ENCODE measurements at places on chromosomes 11 and 22.

DNA sequence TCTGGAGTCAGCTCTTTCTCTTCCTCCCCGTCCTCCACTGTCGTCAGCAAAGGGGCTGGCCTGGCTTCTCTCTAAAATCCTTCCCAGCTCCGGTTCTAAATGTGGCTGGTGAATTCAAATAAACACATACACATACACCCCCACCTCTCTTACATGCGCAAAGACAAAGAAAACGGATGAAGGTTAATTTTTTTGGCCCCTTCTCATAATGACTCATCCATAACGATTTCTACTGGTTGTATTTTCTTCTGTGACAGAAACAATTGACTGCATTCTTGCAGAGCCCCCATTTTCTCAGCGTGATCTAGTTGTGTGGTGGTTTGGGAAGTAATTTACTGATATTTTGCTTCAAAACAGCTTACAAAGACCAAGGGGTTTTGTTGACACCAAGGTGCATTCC lies 130.0 kb upstream of the NTM start:
- no peak for DNase-seq

DNA sequence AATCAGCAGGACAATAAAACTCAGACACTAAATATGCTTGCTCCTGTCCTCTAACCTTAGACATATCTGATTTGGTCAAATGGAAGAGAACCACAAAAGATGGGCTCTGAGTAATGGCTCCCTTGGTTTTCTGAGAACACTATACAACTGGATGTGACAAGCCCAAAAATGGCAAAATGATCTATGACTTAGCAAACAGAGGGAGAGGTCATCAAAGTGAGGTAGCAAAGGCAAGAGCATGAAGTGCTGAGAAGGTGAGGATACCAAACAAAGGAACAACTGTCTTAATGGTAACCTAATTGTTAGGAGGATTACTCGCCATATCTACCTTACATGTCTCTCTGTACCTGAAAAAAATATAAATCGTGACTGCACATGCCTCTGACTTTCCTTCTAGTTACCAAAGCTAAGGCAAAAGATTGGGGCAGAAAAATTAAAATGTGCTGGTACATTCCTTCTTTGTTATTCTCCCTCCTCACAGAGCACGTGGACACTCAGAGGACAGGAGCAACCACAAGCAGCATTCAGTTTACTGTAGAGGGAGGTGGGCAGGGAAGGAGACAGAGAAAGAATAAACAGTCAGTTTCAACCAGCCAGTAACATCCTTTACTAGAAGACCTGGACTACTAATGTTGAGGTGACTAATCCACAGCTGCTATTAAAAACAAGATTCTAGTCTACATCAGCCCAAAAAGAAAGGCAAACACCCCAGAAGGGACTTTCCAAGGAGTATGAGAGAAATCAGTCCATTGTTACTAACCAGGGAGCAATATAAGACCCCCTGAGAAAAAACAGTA lies 88.8 kb downstream of the AMBRA1 start:
- no peak for DNase-seq

DNA sequence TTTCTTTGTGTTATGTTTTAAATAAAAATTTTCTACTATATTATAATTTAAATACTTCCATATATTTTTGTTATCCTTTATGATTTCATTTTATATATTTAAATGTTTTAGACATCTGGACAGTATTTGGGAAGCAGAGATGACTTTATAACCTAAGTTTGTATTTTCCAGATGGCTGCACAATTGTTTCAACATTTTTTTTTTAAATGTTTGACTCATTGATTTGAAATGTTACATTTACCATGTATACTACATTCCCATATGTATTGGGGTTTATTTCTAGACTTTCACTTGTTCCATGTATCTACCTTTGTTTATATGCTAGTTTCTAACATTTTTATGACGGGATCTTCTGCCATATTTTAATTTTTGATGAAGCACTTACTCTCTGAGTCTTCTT lies 766.5 kb downstream of the METTL15 start:
- no peak for DNase-seq

DNA sequence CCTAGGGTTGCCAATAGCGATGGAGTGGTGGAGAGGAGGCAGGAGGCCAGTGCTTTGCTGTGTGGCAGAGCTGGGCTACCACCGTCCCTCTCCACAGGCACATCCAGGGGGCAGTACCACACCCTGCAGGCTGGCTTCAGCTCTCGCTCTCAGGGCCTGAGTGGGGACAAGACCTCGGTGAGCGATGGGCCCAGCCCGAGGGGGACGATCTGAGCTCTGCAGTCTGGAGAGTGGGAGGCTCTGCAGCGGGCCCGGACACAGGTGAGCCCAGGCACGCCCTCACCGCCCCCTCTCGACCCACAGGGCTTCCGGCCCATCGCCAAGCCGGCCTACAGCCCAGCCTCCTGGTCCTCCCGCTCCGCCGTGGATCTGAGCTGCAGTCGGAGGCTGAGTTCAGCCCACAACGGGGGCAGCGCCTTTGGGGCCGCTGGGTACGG lies 2.5 kb downstream of the PKP3 start:
- DNase-seq = no peak

DNA sequence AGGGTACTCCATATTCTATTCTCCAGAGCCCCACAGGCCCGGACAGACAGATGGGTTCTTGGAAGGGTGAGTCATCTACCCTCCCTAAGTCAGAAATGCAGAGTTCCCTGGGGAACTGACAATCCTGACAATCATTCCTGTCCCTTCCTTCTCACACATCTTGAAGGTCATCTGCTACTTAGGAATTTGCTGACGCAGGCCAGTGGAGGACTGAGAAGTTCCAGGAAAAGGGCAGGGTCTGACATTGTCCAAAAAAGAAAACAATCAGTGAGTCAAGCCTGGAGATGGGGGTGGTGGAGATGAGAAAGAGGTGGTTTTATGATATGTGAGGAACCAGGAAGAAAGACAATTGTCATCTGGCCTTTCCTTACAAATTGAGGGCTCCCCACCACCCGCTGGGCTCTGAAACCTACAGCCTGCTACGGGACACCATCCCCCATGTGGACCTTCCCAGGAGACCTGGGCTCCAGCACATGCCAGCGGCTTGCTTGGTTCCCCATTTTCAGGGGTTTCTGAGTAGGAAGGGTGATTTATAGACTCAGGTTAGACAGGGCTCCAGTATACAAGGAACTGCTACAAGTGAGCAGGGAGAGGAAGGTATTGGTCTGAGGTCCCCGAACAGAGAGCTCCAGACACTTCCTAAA lies 12.9 kb downstream of the CD59 start:
- DNase-seq = no peak

DNA sequence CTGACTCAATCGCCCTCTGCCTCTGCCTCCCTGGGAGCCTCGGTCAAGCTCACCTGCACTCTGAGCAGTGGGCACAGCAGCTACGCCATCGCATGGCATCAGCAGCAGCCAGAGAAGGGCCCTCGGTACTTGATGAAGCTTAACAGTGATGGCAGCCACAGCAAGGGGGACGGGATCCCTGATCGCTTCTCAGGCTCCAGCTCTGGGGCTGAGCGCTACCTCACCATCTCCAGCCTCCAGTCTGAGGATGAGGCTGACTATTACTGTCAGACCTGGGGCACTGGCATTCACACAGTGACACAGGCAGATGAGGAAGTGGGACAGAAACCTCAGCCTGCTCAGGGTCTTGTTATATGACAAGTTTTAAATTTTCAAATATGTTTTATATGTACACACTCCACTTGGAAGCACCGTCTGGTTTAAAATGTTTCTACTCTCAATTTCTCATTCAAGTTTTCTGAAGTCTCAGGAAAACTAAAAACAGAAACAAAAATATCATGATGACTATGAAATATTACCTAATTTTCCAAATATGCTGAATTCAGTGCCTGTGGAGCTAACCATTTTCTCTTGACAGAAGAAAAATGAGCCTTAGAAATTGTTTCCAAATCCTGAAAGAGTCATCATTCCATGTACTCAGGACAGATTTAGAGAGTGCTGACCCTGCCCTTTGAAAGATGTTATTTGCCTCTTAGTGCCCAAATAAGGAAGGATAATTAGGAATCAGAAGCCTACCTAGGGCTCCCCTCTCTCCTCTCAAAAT lies 48.8 kb upstream of the TOP3B start:
- DNase-seq = no peak

DNA sequence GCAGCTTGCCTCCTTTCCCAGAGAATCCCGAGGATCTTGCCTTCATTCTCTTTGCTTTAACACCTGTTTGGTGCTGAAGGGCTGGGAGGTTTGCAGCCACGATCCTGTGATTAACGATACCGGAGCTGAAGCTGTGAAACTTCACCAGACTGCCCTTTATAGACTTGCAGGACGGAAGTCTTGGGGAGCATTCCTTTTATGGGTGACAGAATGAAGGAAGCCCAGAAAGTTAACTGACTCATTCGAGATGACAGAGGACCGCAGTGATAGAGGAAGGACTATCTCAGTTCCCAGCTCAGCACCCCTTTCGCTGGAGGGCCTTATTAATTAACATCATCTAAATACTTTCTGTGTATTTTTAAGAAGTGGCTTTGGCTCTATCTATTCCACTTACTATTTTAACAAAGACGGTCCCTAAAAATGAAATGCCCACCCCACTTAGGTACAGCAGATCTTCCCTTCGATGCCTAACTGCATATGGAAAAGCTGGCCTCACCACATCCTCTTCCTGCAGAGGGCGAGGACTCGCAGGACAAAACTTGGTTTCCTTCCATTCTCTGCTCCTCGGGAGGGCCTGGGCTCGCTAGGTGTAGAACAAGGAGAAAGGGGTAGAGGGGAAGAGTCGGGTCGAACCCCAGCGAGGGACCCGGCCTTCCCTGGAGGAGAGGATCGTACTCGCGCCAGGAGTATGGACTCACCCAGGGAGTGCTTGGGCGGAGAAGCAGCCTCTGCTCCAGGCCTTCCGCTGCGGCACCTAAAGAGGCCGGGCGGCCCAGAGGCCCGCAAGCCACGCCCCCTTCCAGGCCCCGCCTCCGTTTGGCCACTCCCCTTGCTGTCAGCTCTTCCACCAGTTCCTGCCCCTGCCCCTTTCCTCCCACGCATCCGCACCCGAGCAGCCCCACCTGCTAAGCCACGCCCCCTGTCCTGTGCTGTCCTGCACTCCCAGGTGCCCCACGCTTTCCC lies 30.7 kb upstream of the USP47 start:
- no peak for DNase-seq
